ENCODE measurements at places on chromosomes 12 and 14.

DNA sequence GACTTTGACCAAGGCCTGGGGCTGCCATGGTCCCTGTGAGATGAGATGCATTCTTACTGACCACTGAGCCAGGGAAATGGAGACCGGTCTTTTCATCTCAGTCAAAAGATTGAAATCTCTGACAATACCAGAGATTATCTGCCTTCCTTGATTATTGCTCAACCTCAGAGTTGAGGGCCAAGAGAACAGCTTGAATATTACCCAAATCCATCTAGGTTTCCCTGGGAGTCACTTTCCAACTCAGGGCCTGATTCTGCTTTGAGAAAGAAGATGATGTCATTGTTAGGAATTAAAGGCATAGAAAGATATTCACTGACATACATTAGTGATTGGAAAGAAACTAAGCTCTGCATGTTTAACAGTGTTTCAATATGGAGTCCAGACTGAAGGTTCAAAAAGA lies 515.9 kb upstream of the TBX3 start:
- DNase-seq, result no peak

DNA sequence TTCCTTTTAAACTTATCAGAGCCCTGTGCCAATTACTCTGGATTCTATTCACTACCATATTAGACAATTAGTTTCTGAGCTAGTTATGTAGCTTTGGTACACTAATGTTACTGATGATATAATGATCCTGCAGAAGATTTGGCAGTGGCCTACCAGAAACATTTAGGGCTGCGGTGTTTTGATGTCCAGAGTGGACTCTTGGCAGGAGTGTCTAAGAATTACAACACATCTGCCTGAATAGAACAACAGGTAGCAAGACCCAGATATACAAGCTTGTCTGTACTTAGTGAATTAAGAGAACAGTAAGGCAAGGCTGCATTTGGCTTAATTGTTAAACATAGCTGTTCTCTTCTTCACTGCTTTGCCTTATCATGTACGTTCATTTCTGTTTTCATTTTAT lies 691.6 kb upstream of the FBXO33 start:
- no peak for DNase-seq

- DNase-seq, result no peak
Observed at GRCh38 chr12:69007855-69008351, 74.9 kb upstream of the CPM start.

- no peak for DNase-seq
Observed at GRCh38 chr12:19018302-19018970, 111.1 kb upstream of the PLEKHA5 start.

DNA sequence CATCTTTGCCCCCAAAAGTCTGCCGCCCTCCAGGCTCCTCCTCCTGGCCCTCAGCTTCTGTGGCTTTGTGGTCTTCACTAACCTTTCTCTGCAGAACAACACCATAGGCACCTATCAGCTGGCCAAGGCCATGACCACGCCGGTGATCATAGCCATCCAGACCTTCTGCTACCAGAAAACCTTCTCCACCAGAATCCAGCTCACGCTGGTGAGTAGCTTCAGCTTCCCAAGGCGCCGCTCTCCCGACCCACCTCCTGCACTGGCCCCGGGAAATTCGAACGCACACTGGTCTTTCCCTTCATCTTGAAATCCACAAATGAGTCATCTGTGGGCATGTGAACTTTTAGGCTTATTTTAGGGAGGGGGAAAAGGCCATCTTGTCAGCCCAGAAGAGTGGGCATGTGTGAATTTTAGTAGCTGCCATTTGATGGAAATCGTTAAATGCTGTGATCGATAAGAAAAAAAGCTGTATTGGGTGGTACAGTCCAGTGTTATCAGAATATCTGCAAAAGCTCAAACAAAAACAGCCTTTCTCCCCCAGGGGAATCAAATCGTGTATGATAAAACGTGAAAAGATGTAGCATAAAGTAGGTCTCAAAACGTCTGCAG lies 700 bp downstream of the SLC35E3 start:
- DNase-seq, result peak; percentile 15

GRCh38 chr12:52074971-52075724 lies 4.4 kb upstream of the SMIM41 start:
- no peak for DNase-seq

DNA sequence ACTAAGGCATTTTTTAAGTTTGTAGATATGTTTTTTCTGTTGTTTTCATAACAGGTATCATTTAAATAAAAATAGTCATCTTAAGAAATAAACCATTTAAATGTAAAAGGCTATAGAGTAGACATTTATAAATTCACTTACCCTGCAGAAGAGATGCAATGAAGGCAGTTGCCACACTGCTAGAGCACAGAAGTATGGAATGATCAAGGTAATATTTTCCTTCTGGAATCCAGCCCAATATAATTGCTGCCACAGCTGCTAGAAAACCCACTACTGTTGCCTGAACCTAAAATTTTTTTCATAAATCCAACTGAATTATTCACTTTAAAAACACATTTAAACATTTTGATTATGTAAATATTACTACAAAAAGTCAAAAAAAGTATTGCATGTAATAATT lies 69.2 kb downstream of the SLC41A2 start:
- no peak for DNase-seq

- no peak for DNase-seq
Observed at GRCh38 chr12:58540480-58541299, 379.6 kb downstream of the LRIG3 start.

- DNase-seq, result peak; percentile 54
Observed at GRCh38 chr12:132489078-132489601, 811 bp upstream of the FBRSL1 start.

DNA sequence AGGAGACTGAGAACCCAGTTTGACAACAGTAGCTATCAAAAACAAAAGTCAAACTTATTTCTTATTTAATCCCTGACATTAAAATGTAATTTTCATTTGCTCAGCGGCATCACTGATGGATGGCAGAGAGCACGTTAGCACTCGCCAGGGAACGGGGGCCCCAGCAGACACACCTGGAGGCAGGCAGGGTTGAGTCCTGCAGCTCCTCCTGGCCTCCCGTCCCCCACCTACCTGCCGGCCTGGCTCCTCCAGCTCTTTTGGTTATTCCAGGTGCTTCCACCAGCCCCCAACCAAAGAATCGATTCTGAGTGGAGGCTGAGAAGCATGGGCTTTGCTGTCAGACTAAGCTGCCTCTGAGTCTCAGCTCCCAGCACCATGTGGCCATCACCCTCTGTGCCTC lies 113.6 kb downstream of the PHETA1 start:
- DNase-seq, result no peak

- DNase-seq, result no peak
Observed at GRCh38 chr12:92571169-92571568, 131.6 kb upstream of the PLEKHG7 start.

DNA sequence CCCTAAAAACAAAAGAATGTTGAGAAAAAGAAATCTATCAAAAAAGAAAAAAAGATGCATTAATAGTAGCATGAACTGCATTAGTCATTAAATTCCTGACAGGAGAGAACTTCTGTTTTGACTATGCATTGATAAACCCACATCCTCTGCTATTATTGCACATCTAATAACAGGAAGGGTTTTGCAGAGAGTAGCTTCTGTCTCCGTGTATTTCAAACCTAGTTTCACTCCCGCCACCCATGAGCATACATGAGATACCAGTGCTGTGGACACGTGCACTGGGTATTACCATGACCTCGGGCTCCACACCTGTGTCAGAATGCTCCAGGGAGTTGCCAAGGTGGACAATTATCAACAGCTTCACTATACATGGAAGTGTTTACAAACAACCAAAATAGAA lies 449.1 kb upstream of the SOX5 start:
- no peak for DNase-seq

DNA sequence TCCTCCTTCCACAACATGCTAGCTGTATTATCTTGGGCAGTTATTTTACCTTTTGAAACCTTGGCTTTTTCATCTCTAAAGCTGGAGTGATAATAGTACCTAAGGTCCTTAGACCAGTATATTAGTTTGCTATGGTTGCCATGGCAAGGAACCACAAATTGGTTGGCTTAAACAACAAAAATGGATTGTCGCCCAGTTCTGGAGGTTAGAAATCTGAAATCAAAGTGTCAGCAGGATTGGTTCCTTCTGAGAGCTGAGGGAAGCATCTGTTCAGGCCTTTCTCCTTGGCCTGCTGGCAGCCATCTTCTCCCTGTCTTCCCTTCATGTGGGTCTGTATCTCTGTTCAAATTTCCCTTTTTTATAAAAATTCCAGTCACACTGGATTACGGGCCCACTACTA lies 55.5 kb upstream of the SLC35F4 start:
- DNase-seq, result no peak
